RWPE2 (cell line): ENCODE measurements at places on chromosomes 16 and 17.

DNA sequence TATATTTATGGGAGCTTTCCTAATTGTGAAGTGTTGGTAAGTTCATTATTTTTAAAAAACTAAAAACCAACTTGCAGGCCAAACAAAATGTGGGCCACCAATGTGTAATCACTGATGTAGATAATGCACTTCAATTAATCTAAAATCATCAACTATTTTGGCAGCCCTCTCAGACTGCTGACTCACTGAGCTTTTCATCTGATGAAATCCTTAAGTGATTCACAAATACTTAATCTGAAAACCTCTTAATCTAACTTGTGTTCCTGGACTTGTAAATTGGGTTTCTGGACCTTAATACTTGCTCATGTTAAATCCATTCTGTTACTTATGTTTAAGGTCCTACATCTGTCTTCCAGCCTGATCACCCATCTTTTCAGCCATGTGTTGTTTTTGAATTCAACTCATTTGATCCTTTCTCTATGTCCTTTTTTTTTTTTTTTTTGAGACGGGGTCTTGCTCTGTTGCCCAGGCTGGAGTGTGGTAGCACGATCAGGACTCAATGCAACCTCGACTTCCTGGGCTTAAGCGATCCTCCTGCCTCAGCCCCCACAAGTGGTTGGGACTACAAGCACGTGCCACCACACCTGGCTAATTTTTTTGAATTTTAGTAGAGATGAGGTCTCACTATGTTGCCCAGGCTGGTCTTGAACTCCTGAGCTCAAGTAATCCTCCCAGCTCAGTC, 39.0 kb downstream of the PRKCB start:
- no peak for DNase-seq

DNA sequence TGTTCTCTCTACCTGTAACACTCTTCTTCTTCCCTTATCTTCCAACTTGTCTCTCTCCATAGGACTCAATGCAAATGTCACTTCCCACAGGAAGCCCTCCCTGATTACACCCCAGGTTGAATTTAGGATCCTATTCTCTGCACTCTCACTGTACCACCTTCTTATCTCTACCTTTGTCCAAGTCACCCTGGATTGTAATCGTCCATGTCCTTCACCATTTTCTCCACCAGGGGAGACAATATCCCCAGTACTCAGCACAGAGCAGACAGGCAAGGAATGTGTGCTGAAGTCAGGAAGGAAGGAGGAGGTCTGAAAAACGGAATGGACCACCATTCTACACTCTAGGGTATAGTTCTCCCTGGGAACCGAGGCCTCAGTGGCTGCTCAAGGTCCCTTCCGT, 14.2 kb downstream of the C16orf82 start:
- DNase-seq = no peak

GRCh38 chr16:30132591-30132990, 9.6 kb upstream of the MAPK3 start:
- DNase-seq = no peak

- peak; percentile 18 for DNase-seq
Observed at GRCh38 chr16:27811881-27812280, 251.6 kb downstream of the GSG1L start.

- DNase-seq = no peak
Observed at GRCh38 chr16:73220836-73221235, 172.9 kb upstream of the ZFHX3 start.

DNA sequence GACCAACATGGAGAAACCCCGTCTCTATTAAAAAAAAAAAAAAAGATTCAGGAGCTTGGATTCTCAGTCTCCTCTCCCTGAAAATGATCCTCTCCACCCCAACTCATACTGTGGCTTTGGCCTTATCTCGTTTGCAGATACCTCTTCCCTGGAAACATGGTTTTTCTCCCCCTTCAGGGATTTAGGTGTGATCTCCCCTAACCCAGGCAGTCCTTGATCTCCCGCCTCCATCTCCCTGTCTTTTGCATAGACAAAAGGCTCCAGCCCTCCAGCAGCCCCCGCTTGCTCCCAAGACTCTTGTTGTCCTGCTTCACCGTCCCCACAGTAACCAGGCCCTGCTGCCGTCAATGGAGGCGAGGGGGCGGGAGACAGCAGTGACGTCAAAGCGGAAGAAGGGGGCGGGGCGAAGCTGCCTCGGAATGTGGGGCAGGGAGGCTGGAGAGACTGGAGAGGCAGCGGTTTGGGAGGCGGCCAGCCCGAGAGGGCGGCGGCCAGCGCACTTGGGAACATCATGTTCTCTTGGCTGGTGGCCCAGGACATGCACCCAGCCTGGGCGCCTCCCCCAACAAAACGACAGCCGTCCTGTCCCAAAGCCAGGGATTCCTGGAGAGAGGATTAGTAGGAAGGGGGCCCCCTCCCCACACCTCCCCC, 1.9 kb upstream of the PER1 start:
- DNase-seq = peak; percentile 98

DNA sequence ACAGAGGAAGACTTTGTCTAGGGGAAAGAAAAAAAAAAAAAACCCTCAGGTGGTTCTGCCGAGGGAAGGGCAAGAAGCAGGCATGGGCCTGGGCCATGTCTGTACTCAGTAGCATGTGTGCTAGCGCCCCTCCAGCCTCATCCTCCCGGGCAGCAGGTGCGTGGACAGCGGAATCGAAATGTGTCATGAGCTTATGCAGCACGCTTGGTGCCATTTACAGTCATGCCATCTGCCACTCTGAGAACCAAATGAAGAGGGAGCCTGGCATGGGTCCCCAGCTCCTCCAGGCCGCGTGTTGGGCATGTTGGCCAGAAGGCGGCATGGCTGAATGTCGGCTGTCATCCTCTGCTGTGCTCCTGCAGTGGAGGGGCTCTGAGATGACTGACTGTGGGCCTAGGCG, 31.4 kb downstream of the CRAMP1 start:
- no peak for DNase-seq

- DNase-seq = no peak
Observed at GRCh38 chr17:10585529-10585928, 36.1 kb upstream of the MYH2 start.

DNA sequence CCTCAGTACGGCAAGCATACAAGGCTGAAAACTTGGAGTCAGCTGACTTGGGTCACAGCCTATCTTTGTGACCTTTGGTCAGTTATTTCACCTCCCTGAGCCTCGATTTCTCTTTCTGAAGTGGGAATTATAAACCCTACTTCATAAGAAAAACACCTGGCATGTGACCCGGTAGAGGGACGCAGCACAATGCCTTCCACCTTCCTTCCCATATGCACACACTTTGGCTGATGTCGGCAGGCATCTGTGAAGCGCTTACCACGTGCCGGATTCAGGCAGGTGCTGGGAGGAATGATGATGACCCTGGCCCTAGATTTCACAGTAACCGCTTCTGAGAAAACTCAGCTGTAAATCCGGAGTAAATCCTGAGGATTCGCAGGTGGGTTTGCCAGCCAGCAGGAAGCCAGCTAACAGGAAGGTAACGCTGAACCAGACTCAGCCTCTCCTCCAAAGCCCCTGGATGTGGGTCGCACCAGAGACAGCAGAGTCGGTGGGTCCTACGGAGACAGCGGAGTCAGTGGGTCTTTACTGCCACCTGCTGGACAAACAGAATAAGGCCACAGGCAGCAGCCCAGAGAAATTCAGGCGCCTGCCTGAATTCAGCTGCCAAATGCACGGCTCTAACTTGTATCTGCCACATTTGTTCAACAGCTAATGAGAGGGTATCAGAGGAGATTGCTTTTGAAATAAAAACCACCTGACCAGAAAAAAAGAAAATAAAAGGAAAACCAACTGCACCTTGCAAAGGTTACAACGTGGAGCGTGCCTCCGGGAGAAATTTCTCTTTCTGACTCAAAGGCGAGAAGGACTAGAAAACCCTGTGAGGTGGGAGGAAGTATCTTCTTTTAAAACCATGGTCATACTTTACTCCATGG, 16.6 kb downstream of the COPRS start:
- no peak for DNase-seq

GRCh38 chr17:35906191-35906925, 24.2 kb downstream of the RDM1 start:
- DNase-seq = no peak

DNA sequence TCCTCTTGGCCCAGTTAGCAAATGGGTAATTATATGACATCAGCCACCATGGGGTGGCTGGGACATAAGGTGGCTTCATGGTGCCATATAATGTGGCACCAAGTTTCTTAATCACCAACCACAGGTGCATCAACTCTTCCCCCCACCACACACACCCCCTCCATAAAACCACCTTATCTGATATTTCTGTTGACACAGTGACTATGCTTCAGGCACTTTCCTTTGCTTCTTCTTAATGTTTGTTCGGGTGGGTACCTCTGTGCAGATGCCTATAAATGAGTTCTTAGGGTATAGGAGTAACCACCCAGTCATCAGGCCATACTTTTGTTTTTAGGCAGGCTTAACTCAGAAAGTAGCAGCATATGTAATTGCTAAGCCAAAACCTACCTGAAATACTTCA, 29.5 kb downstream of the RNF43 start:
- no peak for DNase-seq

DNA sequence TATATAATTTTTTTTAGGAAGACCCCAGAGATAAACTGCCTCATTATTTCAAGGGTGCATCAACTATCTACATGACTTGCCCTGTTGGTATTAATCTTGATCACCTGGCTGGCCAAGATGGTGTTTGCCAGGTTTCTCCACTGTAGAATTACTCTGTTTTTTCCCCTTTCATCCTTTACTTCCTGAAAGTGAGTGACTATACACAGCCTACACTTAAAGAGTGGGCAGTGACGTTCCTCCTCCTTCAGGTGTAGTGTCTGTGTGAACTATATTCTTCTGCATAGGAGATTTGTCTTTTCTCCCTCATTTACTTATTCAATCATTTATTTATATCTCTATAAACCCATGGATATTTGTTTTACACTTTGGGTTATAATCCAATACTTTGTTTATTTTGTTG, 246.7 kb downstream of the IRF8 start:
- DNase-seq = no peak

GRCh38 chr16:31190818-31191444, 11.0 kb downstream of the FUS start:
- DNase-seq = peak; percentile 23

DNA sequence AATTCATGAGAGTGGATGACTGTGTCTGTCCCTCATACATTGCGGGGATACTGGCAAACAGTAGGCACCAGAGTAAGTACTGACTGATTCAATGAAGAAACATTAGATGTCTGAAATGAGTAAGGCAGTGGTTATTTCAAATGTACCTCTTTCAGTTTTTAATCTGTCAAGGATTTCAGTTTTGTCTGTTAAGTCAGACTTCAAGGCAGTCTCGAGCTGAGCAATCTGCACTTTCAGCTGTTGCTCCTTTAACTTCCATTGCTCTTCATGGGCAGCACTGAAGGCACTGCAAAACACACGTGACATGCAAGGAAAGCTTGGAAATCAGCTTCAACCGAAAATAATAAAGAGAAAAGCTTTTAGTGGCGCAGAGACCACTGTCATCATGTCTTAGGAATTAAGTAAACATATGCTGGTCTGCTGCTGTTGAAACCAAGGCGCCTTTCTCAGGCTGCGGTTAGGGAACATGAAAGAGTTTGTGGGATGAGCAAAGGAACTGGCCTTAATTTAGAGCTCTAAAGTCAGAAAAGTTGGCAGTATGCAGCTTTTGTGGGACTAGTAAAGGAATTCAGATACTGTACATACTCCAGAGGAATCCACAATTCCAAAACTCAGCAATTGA, 38.8 kb downstream of the RPGRIP1L start:
- DNase-seq = no peak

GRCh38 chr17:49985310-49985990, 9.6 kb downstream of the DLX3 start:
- DNase-seq = peak; percentile 39

GRCh38 chr17:9057310-9057709, 36.0 kb downstream of the NTN1 start:
- no peak for DNase-seq
